ENCODE measurements at places on chromosomes 11 and 22. TPM values are rescaled to one million over a fixed set of nuclear protein-coding genes. Genes with fewer than 3 reads are reported as not detected.

The MYOD1 gene
- not detected for total RNA-seq

The DGCR6 gene
- total RNA-seq, result 16.2 TPM

The RIMBP3B gene
- 0.83 TPM for total RNA-seq

The MRGPRF gene
- not detected for total RNA-seq

The WT1 gene
- total RNA-seq, result not detected

The BBOX1 gene
- not detected for total RNA-seq

The RAG2 gene
- total RNA-seq, result not detected

The MIOX gene
- total RNA-seq, result not detected

The ZMAT5 gene
- 26.4 TPM for total RNA-seq

The NUDT8 gene
- total RNA-seq, result 3.1 TPM

The PKDREJ gene
- total RNA-seq, result not detected

The SLC22A12 gene
- total RNA-seq, result not detected

The IFT27 gene
- total RNA-seq, result 16.6 TPM

The ZNF70 gene
- 4.0 TPM for total RNA-seq

The OR9G1 gene
- total RNA-seq, result not detected

The SMC1B gene
- total RNA-seq, result 0.11 TPM

The ANO1 gene
- not detected for total RNA-seq

The SLC37A4 gene
- 9.4 TPM for total RNA-seq

The RAG1 gene
- total RNA-seq, result 0.15 TPM

The OR52N4 gene
- 2.4 TPM for total RNA-seq

The MUC5AC gene
- not detected for total RNA-seq

The BACE1 gene
- 0.27 TPM for total RNA-seq

The IGLL1 gene
- 0.72 TPM for total RNA-seq

The SULT4A1 gene
- not detected for total RNA-seq

The PRR5L gene
- total RNA-seq, result 2.0 TPM

The THAP12 gene
- 40.3 TPM for total RNA-seq

The RASGRP2 gene
- 654 TPM for total RNA-seq

The MMP8 gene
- not detected for total RNA-seq

The PRG3 gene
- total RNA-seq, result not detected

The MRGPRX4 gene
- total RNA-seq, result not detected

The C11orf16 gene
- not detected for total RNA-seq

The DERL3 gene
- 6.5 TPM for total RNA-seq

The OSM gene
- 58.6 TPM for total RNA-seq

The CHORDC1 gene
- 66.5 TPM for total RNA-seq

The MMP13 gene
- not detected for total RNA-seq

The TRIM6 gene
- total RNA-seq, result not detected

The CD3E gene
- total RNA-seq, result 392 TPM

The CCDC157 gene
- total RNA-seq, result 6.0 TPM

The SGSM1 gene
- total RNA-seq, result 0.15 TPM

The TENM4 gene
- total RNA-seq, result 0.47 TPM

The RNASEH2C gene
- total RNA-seq, result 41.8 TPM

The IL17REL gene
- total RNA-seq, result not detected

The FAM181B gene
- total RNA-seq, result 0.16 TPM

The UPK3A gene
- total RNA-seq, result not detected

All from naive thymus-derived CD4-positive, alpha-beta T cell (primary cell).